ENCODE measurements at places on chromosomes 5 and 9. TPM values are rescaled to one million over a fixed set of nuclear protein-coding genes. Genes with fewer than 3 reads are reported as not detected.
A peak's percentile ranks its signal among the peaks of the same experiment; 100 is the strongest.

MYMK gene
- not detected for total RNA-seq

GTF2H2C gene
- total RNA-seq, result 32.4 TPM

SH2D3C gene
- total RNA-seq, result 80.8 TPM

F2RL1 gene
- total RNA-seq, result 0.81 TPM

PPP3R2 gene
- total RNA-seq, result not detected

CDC20B gene
- total RNA-seq, result 0.13 TPM

DNA sequence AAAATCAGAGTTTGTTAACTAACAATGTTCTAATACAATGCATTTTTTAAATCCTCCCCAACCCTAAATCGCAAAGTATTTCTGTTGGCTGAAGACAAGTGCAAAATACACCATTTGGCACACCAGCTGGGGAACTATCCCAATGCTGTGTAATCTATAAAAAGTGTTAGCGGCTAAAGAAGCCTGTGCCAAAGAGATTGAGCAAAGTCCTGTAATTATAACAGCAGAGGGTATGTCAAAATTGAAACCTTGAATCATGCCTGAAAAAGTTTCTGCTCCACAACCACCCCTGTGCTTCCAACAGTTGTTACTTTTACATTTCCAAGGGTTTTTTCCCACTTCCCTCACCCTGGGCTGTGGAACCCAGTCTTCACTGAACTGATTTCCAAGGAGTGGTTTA is 83.1 kb upstream of the PLPP6 start:
- no peak for DNase-seq
- no peak overlapping the region for H3K27ac ChIP-seq
- H3K4me3 ChIP-seq, result no peak overlapping the region
- H3K27me3 ChIP-seq, result no peaks in the 10 kb centered on the region
- H3K36me3 ChIP-seq, result no peaks in the 10 kb centered on the region
- no peaks in the 10 kb centered on the region for H3K4me1 ChIP-seq

GRCh38 chr5:83548581-83548980 is 77.0 kb downstream of the VCAN start:
- no peaks in the 10 kb centered on the region for H3K4me1 ChIP-seq
- H3K27ac ChIP-seq, result no peak overlapping the region
- H3K27me3 ChIP-seq, result peaks cover 3% of the 10 kb centered on the region
- DNase-seq, result no peak
- no peak overlapping the region for H3K4me3 ChIP-seq

DNA sequence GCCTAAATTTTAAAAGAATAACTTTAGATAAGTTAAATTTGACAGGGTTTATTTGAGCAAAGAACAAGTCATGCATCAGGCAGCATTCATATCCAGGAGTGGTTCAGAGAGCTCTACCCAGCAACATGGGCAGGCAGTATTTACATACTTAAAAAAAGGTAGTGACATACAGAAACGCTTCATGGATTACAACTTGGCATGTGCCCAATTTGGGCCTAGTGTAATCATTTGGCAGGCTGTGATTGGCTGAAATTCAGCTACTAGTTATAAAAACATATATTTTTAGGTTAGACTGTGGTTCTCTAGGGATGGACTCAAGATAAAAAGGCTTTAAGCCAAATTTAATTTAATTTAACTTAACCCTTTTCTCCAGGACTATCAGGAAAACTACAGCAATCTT is 374.0 kb upstream of the ADAMTS16 start:
- no peak overlapping the region for H3K4me3 ChIP-seq
- H3K27ac ChIP-seq, result no peak overlapping the region
- DNase-seq, result no peak
- no peaks in the 10 kb centered on the region for H3K4me1 ChIP-seq

DNA sequence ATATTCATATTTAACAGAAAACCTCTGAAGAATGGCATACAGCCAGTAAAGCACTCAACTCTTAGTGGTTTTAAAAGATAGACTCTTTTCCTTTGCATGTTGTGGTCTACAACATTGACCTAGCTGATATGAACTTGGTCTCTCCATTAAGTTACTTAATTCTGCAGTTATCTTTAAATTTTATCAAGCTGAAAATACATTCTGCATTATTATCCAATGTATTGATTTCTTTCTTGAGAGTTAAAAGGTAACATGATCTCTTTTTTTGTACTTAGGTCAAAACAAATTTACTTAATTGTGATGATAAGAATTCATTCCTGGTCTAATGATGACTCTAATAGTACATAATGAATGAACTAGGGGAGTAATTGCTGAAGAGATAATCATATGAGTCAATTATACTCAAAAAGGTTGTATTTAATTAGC is 132.9 kb downstream of the STARD4 start:
- H3K4me3 ChIP-seq, result no peak overlapping the region
- H3K4me1 ChIP-seq, result no peaks in the 10 kb centered on the region
- peaks cover 27% of the 10 kb centered on the region for H3K36me3 ChIP-seq
- no peak for DNase-seq
- H3K27me3 ChIP-seq, result no peaks in the 10 kb centered on the region

DNA sequence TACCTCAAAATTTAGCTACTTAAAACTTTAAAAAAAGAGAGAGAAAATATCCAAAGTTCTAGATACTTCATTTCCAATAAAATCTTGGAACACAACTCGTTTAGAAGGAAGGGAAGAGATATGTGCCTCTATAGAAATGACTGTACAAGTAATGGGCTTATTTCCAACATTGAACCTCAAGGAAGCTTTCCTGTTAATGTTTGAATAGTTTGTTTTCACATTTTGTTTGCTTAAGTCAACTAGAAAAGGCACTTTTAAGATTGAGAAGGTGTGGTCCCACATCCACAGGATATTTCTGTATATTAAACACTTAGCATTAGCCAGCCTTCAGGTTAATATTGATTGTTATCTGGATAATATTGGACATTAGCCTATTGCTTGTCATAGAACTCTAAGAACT is 384.7 kb downstream of the PTPRD start:
- no peaks in the 10 kb centered on the region for H3K36me3 ChIP-seq
- H3K27me3 ChIP-seq, result no peaks in the 10 kb centered on the region
- H3K4me3 ChIP-seq, result no peak overlapping the region
- no peak overlapping the region for H3K27ac ChIP-seq
- no peaks in the 10 kb centered on the region for H3K4me1 ChIP-seq

DNA sequence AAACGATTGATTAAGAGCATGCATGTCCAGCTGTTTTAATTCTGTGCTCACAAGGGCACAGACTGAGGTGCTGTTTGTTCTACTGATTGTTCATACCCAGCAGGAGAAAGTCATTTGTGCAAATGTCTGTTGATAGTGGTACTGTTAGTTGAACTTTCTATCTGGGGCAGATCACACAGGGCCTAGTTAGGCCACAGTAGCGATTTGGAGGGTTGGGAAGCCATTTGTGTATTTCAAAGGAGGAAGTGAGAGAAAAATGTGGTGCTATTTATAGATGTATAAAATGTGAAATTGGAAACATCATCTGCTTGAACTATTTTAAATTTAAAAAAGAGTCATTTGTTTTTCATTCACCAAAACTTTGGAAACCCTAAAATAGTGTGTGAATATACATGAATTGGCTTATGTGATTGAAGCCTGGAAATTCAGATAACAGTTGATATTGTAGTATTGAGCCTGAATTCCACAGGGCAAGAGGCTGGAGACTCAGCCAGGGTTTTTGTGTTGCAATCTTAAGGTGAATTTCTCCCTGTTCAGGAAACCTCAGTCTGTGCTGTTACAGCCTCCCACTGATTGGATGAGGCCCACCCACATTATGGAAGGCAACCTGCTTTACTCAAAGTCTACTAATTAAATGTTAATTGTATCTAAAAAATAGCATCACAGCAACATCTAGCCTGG is 162.0 kb upstream of the CDKN2B start:
- peaks cover 2% of the 10 kb centered on the region for H3K36me3 ChIP-seq
- H3K4me3 ChIP-seq, result no peak overlapping the region
- DNase-seq, result no peak
- H3K27ac ChIP-seq, result no peak overlapping the region

DNA sequence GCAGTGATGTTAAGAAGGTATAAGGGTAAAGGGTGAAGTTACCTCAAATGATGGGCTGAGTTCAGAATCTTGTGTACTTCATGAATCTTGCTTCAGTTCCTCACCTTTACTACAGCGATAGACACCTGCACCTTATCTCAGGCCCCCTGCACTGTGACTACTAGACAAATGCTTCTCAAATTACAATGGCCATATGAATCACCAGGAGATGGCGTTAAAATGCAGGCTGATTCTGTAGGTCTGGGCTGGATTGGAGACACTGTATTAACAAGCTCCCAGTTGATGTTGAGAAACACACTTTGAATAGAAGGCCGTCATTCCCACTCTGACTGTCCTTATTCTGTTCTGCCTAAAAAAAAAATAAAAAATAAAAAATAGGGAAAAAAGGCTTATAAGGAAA is 29.8 kb downstream of the TARS1 start:
- DNase-seq, result no peak
- H3K4me1 ChIP-seq, result no peaks in the 10 kb centered on the region
- H3K27me3 ChIP-seq, result no peaks in the 10 kb centered on the region
- H3K4me3 ChIP-seq, result no peak overlapping the region
- no peak overlapping the region for H3K27ac ChIP-seq

DNA sequence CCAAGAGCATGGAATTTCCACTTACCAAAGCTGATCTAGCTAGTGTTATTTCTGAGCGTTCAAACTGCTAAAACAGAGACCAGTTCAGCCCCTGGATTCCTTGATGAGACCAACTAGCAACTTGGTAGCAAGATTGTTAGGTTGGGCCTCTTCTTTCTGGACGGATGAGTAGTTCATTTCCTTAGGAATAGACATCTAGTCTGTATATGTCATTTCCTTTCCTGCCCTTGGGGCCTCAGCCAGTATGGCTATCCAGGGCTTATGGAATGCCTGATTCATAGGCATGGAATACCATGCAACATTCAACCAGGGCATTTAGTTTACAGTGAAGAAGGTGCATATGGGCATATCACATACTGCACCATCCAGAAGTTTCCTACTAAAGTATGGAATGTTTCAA is 14.5 kb upstream of the LPAR1 start:
- DNase-seq, result no peak
- H3K4me3 ChIP-seq, result no peak overlapping the region
- H3K27me3 ChIP-seq, result no peaks in the 10 kb centered on the region
- no peaks in the 10 kb centered on the region for H3K4me1 ChIP-seq

- H3K27ac ChIP-seq, result no peak overlapping the region
- H3K36me3 ChIP-seq, result no peaks in the 10 kb centered on the region
- H3K4me3 ChIP-seq, result no peak overlapping the region
- DNase-seq, result no peak
- H3K4me1 ChIP-seq, result no peaks in the 10 kb centered on the region
Observed at GRCh38 chr5:78730300-78731094, 81.9 kb upstream of the LHFPL2 start.

- DNase-seq, result no peak
- H3K4me1 ChIP-seq, result peaks cover 8% of the 10 kb centered on the region
- no peak overlapping the region for H3K27ac ChIP-seq
Observed at GRCh38 chr5:149447373-149448367, 68.6 kb upstream of the IL17B start.

GRCh38 chr9:132584601-132585560 is 2.5 kb downstream of the BARHL1 start:
- H3K4me3 ChIP-seq, result no peak overlapping the region
- H3K4me1 ChIP-seq, result peaks cover 9% of the 10 kb centered on the region
- no peak for DNase-seq
- peaks cover 80% of the 10 kb centered on the region for H3K27me3 ChIP-seq

GRCh38 chr5:52776116-52776515 is 11.6 kb upstream of the ITGA1 start:
- peak overlapping the region; percentile 60 for H3K27ac ChIP-seq
- peaks cover 17% of the 10 kb centered on the region for H3K27me3 ChIP-seq
- peaks cover 4% of the 10 kb centered on the region for H3K36me3 ChIP-seq
- peaks cover 49% of the 10 kb centered on the region for H3K4me1 ChIP-seq

GRCh38 chr5:22352493-22352892 is 500.7 kb downstream of the CDH12 start:
- no peaks in the 10 kb centered on the region for H3K27me3 ChIP-seq
- no peak overlapping the region for H3K4me3 ChIP-seq
- H3K27ac ChIP-seq, result no peak overlapping the region
- no peaks in the 10 kb centered on the region for H3K36me3 ChIP-seq
- no peak for DNase-seq
- no peaks in the 10 kb centered on the region for H3K4me1 ChIP-seq

- H3K4me1 ChIP-seq, result peaks cover 6% of the 10 kb centered on the region
- no peaks in the 10 kb centered on the region for H3K27me3 ChIP-seq
- no peaks in the 10 kb centered on the region for H3K36me3 ChIP-seq
- no peak overlapping the region for H3K27ac ChIP-seq
- H3K4me3 ChIP-seq, result no peak overlapping the region
Observed at GRCh38 chr5:68182094-68182493, 33.5 kb upstream of the PIK3R1 start.

DNA sequence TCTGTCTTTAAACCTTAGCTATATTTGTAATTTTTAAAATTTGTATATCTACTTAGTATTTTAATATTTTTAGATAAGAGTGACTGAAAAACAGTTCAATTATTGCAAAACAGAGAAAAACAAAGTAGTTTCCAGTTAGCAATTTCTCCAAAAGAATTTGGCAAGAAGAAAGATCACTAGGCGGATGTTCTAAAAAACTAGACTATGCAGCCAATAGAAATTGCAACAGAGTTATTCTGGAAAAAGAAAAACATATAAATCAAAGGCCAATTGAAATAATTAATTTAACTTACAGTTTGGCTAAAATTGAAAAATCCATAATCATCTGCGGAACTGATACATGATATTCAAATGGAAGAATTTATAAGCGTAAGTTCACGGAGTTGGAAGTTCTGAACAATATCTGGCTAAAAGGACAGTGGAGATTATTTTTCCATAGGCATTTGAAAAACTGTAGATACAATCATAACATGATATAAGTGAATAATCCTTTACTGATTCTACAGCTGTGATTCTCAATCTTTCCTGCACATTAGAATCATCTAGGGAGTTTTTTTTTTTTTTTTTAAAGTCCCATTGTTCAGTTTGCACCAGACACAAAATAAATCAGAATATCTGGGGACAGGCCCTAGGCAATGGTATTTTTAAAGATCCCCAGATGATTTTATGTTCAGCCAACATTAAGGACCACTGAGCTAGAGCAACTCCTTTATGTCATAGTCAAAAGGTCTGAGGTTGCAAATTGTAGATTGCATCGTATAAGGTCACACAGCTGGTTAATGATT is 605.1 kb upstream of the DAB2 start:
- H3K4me1 ChIP-seq, result peaks cover 4% of the 10 kb centered on the region
- no peaks in the 10 kb centered on the region for H3K27me3 ChIP-seq
- no peak for DNase-seq
- no peak overlapping the region for H3K4me3 ChIP-seq
- no peaks in the 10 kb centered on the region for H3K36me3 ChIP-seq

GRCh38 chr5:135042595-135042994 is 8.6 kb upstream of the PITX1 start:
- no peak for DNase-seq
- no peaks in the 10 kb centered on the region for H3K36me3 ChIP-seq
- H3K27me3 ChIP-seq, result peaks cover 72% of the 10 kb centered on the region
- H3K27ac ChIP-seq, result no peak overlapping the region
- peaks cover 2% of the 10 kb centered on the region for H3K4me1 ChIP-seq

GRCh38 chr9:14155237-14155636 is 158.7 kb downstream of the NFIB start:
- H3K27ac ChIP-seq, result no peak overlapping the region
- no peak for DNase-seq
- no peak overlapping the region for H3K4me3 ChIP-seq
- peaks cover 3% of the 10 kb centered on the region for H3K4me1 ChIP-seq
- H3K36me3 ChIP-seq, result no peaks in the 10 kb centered on the region

- H3K27me3 ChIP-seq, result peaks cover 3% of the 10 kb centered on the region
- H3K36me3 ChIP-seq, result peaks cover 20% of the 10 kb centered on the region
- H3K4me3 ChIP-seq, result no peak overlapping the region
- H3K4me1 ChIP-seq, result peaks cover 13% of the 10 kb centered on the region
Observed at GRCh38 chr9:20197976-20198685, 409.3 kb upstream of the SLC24A2 start.

Data from activated CD4-positive, alpha-beta memory T cell treated with anti-CD3 and anti-CD28 coated beads, Interleukin-2, amount 10 ng/mL, durations not matched to agents 7 days and 5 days (primary cell).